DMS 273 treated with DMSO at 0.1 percent for 48 hours (cell line): ENCODE measurements at places on chromosomes 12 and 14.

- DNase-seq = no peak
Measured at GRCh38 chr12:44002607-44003006, 166.7 kb downstream of the TMEM117 start.

DNA sequence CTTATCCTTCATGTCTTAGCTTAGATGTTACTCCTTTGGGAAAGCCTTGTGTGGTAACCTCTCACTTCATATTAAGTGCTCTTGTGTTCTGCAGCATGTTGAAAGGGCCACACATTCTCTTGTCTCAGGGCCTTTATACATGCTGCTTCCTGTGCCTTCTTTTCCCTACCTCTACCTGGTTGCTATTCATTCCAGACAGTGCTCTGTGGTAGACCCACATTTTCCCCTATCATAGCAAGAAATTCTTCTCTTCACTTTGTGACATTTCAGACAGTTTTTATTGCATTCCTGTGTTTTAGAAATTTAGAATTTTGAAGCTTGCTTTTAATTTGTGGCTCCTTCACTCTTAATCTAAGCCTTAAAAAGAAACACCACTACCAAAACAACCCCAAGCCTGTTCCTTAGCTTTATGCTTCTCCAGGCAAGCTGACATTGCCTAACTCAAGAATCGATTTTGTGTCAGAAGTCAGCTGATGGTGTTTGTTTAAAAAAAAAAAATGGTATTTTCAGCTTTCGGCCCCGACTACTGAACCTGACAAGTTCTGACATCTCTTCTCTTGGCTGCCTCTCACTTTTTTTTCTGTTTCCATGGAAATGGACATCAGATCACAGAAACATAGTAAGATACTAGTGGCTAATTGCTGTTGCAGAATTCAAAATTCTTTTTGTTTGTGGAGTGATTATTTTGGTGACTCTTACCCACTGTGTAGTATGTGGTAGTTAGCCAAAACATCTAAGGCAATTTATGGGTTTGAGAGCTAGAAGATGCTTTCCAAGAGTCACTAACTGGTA, 156.3 kb downstream of the NUBPL start:
- no peak for DNase-seq

DNA sequence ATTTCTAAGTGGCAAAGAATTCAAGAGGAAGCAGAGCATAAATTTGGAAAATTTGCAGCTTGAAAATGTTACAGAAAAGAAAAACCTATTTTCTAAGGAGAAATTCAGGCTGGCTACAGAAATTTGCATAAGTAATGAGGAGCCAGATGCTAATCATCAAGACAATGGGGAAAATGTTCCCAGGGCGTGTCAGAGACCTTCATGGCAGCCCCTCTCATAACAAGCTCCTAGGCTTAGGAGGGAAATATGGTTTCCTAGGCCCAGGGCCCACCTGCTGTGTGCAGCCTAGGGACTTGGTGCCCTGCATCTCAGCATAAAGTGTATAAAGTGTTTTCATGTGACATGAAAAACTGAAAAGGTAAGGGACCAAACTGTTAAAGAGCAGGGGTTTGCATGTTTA, 1796.3 kb upstream of the FLRT2 start:
- DNase-seq = no peak

DNA sequence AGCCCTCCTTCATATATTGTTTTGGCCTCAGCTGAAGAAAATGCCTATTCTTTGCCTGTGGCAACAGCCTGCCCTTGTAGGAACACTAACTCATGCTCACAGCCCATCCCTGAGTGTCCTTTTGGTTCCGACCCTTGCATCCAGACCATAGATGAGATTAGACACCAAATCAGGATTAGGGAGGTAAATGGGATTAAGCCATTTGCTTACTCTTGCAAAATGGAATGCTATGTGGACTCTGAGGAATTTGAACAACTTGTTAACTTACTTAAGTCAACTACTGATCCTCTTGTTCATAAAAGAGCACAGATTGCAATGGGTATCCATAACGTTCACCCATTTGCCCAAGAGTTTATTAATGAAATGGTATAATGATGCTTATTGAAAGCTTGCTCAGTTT, 27.3 kb downstream of the TSHR start:
- no peak for DNase-seq

GRCh38 chr14:37150414-37150813, 22.0 kb downstream of the SLC25A21 start:
- peak; percentile 16 for DNase-seq

DNA sequence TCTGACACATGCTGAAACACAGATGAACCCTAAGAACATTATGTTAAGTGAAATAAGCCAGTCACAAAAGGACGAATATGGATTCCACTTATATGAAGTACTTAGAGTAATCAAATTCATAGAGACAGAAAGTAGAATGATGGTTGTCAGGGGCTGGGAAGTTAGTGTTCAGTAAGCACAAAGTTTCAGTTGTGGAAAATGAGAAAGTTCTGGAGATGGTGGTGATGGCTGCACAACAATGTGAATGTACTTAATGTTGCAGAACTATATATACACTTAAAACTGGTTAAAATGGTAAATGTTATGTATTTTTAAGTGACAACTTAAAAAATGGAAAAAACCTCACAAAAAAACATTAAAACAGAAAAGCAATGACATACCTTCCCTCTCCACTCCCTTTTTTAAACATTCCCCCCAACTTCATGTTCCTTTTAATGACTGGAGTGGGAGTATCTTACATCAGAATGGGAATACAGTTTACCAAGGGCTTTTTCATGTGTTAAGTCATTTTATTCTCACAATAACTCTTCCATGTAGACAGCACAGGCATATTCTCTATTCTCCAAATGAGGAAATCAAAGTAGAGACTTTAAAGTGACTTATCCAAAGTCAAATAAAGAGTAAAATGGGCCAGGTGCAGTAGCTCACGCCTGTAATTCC, 24.0 kb downstream of the BTBD7 start:
- no peak for DNase-seq

DNA sequence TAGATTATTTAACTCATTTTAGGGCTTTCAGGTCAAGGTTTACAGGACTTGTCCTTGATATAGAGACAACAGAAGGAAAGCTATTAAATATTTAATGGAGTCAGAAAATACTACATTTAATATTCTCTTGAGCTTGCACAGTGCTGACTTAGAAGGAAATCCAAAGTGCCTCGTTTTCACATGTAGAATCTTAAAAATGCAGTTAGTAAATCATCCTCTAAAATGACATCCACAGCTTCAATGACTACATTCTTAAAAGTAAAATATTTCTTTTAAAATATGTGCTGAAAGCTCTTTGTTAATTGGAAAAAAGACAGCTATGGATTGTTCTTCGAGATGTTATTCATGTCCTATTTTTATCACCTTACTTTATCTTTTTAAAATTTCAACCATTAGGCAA, 146.9 kb downstream of the KCNC2 start:
- DNase-seq = no peak

GRCh38 chr14:105357626-105358025, 40.7 kb upstream of the TEX22 start:
- no peak for DNase-seq

DNA sequence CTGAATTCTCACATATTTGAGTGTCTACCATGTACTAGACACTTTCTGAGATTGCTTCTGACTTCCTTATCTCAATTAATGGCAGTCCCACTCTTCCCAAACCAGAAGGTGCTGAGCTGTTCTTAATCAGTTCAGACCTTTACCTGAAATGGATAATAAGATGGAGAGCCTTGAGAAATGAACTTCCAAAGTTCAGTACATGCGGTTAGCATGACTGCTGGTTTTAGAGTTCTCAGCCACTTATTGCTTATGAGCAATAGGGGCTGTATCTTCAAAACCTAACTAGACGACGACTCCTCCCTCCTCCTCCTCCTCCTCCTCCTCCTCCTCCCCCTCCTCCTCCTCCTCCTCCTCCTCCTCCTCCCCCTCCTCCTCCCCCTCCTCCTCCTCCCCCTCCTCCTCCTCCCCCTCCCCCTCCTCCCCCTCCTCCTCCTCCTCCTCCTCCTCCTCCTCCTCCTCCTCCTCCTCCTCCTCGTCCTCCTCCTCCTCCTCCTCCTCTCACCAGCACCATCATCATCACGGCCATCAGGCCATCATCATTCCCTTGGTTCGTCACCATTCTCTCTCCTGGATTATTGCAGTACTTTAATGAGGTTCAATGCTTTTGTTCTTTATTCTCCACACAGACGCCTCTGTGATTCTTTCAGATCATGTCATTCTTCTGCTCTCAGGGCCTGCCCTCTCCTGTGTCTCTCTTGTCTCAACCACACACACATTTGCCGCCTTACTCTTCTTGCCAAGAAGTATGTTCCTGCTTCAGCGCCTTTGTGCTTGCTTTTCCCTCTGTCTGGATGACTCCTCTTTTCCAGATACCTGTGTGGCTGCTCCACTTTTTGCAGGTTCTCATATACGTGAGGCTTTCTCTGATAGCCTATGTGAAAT, 2.7 kb downstream of the PCNX1 start:
- no peak for DNase-seq

DNA sequence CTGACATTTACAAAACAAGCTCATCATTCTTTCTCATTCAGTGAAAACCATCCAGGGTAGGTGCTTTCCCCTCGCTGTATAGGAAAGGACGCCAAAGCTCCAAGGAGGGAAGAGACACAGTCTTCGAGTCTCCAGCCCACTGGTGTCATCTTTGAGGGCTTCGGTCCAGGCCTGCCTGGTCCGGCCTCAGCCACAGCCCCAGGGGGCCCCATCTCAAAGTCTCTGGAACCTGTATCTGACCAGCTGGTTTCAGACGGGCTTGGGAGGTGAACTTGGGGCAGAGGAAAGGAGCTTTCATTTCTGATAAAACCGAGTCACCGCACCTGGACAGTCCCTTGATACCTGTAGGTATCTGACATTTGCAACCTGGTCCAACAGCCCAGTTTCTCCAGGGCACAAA, 229.5 kb upstream of the RTL1 start:
- no peak for DNase-seq

DNA sequence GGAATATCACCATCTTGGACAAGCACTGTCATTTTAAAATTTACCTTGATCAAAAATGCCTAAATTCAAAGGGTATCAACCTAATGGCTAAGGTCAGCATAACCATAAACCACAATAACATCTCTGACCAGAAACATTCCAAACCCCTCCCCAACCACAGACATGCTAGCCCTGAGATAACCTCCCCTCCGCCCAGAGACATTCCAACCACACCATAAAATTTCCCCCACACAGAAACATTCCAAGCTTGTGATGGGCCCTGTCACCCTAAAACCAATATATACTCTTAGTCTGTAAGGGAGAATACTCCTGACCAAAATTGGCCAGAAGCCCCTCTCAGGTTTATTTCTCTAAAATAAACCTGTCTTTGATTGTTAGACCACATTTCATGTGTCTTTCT, 17.7 kb downstream of the EPYC start:
- DNase-seq = no peak
